ENCODE measurements at places on chromosomes 12 and 14.

- DNase-seq, result no peak
Measured at GRCh38 chr12:51669996-51670395, 79.0 kb downstream of the SCN8A start.

- DNase-seq, result no peak
Measured at GRCh38 chr12:109346920-109347319, 780 bp upstream of the MYO1H start.

GRCh38 chr14:20469890-20470602 lies 840 bp downstream of the PNP start:
- DNase-seq, result peak; percentile 14

DNA sequence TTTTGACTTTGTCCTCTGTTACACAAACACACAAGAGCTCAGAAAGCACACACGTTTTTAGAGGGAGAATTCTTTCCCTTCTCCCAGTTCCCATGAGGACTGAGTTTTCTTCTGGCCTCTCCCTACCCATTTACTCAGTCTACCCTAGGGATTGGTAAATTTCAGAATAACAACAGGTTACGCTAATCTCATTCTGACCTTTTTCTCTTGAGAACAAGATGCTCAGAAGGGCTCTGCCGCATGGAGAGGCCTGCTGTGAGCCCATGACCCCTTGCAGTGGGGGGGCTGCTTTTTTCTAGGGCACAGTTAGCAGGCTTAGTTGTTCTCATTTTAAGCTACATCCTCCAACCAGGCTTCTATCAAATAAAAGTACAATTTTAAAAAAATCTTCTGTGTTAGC lies 69.5 kb downstream of the GPR135 start:
- DNase-seq, result no peak

GRCh38 chr12:78891646-78892353 lies 27.2 kb downstream of the SYT1 start:
- DNase-seq, result no peak

DNA sequence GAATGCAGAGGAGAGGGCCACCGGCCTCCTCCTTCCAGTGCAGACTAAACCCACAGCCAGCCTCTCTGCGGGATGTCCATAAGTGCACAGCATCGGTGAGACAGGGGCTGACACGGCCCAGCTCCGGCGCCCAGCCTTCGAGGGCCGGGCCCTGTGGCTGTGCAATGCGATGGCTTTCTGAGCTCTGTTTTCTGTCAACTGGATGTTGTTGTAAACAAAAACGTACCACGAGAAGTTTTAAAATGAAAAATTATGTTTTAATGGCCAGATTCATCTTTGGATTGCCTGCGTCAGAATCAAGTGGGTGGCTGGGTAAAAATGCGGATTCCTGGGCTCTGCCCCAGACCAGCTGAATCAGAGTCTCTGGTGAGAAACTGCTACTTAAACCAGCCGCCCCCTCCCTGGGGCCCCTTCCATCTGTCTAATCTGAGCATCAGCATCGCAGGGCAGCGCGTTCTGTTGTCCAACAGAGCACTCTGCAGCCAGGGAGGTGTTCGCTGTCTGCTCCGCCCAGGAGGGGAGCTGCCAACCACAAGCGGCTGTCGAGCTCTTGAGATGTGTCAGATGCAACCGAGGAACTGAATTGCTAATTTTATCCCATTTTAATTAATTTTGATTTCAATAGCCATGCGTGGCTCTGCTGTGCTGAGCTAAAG lies 133.4 kb downstream of the RFLNA start:
- DNase-seq, result no peak

- no peak for DNase-seq
Measured at GRCh38 chr14:79040790-79041189, 870.6 kb downstream of the NRXN3 start.

DNA sequence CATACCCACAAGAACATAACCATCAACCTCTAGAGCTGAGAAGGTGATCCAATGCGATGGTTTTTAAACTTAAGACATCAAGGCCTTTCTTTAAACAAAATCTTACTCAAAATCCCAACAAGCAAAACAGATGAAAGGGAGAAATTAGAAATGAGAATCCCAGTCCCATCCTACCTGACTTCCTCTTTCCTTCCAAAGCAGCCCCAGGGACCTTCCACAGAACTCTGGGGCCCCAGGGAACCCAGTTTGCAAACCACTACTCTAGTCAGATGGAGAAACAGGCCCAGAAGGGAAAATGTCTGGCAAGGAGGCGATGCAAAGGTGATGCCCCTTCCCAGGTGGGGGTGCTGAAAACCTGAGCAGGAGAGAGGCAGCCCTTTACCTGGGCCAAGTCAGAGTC lies 29.0 kb upstream of the CMKLR1 start:
- no peak for DNase-seq

DNA sequence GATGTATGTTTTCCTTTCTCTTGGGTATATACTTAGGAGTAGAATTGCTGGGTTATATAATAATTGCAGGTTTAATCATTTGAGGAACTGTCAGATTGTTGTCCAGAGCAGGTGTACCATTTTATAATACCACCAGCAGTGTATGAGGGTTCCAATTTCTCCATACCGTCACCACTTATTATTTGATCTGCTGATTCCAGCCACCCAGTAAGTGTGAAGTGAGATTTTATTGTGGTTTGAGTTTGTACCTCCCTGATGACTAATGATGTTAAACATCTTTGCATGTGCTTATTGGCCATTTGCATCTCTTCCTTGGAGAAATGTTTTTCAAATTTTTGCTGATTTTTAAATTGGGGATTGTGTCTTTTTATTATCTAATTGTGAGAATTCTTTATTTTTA lies 15.1 kb downstream of the NCKAP5L start:
- DNase-seq, result no peak

DNA sequence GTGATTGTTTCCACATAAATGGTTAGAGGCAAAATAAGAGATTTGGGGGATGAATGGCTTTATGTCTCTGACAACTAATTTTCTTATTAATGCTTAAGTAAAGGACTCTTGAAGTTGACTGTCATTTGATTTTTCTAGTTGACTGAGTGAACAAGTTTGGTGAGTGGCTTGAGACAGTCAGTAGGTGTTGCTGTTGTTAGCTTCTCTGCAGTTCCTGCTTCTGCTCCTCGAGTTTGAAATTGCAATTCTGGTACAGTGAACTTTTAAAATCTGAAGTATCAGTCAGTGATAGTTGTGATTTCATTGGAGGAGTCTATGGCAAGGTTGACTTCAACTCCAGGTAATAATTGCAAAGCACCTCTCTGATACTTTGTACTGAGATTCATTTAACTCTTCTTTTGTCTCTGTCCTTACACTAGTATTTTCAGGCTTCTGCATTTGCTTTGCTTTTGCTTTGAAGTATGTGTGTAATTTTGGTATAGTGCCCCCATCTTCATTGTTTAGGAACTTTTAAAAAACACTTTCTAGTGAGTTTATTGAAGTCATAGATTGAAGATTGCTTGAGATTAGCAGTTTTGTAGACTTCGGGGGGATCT lies 415.5 kb downstream of the PCNX1 start:
- DNase-seq, result peak; percentile 85

DNA sequence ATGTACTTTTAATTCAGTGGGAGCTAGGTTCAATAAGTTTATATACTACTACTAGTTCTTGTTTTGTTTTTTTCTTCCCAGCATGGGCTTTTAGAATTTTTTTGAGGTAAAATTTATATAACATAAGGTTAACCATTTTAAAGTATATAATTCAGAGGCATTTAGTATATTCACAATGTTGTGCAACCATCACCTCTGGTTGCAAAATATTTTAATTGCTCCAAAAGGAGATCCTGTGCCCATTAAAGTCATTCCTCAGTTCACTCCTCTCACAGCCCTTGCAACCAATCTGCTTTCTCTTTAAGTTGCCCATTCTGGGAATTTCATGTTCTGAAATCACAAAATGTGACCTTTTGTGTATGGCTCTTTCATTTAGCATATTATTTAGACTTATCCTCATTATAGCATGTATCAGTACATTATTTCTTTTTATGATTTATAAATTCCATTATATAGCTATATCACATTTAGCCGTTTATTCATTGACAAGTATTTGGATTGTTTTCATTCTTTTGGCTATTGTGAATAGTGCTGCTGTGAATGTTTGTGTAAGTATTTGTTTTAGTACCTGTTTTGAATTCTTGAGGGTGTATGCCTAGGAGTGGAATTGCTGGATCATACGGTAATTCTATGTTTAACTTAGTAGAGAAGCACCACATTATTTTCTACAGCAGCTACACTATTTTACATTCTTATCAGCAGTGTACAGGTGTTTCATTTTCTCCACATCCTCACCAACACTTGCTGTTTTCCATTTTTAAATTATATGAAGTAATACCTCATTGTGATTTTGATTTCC lies 59.1 kb downstream of the ARHGAP5 start:
- DNase-seq, result no peak

GRCh38 chr14:31677630-31678029 lies 116.4 kb downstream of the NUBPL start:
- DNase-seq, result no peak

DNA sequence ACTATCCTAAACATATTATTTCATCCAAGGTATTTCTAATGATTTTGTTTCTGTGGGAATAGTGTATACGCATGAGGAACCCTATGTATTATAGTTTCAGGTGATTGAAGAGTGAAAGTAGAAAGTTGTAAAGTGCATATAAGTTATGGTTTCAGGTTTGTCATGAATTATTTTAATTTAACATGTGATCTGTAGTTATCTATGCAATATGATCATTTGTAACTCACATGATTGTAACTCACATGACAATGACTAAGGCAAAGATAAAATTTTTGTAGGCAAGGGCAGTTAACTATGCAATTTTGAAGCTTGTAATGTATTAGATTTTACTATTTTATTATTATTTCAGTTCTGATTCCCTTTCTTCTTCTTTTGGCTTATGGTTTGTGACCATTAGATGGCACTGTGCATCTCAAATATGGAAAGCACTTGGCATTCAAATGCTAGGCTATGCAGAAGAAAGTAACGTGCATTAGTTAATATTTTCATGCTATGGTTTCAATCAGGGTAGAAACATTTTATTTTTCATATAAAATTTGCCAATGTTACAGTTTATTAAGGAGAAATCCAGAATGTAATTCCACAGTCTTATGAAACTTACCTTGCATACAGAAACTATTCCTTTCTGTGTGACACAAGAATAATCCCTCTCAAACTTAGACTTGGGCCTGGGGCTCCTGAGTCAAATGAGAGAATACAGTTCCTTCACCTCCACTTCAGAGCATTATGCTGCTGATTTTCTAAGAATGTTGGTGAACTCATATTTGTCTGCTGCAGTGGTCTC lies 15.8 kb upstream of the TMEM30B start:
- no peak for DNase-seq

DNA sequence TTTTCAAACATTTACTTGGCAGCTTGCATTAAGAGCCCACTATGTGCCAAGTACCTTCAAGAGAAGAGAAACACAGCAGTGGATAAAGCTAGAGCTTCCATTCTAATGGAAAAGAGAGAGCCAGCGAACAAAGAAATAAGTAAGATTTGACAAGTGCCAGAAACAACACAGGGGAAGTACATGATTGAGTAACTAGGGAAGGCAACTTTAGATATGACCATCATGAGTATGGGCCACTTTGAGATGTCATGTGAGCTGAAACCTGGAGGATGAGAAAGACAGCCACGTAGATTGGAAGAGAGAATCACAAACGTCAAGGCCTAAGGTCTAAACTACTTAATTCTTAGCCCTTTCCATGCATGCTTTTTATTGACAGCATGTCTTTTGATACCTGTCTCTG lies 121.4 kb downstream of the ITPR2 start:
- no peak for DNase-seq

DNA sequence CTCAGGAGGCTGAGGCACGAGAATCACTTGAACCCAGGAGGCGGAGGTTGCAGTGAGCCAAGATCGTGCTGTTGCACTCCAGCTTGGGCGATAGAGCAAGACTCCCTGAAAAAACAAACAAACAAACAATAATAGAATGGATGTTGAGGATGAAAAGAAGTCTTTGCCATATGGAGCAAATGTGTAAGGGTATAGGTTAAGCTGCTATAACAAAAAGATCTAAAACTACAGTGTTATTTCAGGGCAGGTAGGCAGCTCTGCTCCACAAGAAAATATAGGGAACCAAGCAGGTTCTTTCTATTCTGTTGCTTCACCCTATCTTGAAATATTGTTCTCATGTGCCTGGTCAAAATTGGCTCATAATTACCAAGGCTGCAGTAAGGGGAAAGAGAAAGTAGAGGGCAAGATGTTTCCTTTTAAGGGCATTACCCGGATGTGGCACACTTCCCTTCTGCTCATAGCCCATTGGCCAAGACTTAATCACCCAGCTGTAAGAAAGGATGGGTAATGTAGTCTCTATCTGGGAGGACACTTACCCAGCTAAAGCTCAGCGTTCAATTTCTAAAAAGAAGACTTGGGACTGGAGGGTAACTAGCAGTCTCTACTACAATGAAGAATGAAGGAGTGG lies 23.5 kb downstream of the SDSL start:
- no peak for DNase-seq

- peak; percentile 91 for DNase-seq
Measured at GRCh38 chr12:8493084-8493483, 20.2 kb upstream of the CLEC4D start.

- DNase-seq, result peak; percentile 17
Measured at GRCh38 chr12:1812650-1813302, 7.6 kb upstream of the LRTM2 start.

DNA sequence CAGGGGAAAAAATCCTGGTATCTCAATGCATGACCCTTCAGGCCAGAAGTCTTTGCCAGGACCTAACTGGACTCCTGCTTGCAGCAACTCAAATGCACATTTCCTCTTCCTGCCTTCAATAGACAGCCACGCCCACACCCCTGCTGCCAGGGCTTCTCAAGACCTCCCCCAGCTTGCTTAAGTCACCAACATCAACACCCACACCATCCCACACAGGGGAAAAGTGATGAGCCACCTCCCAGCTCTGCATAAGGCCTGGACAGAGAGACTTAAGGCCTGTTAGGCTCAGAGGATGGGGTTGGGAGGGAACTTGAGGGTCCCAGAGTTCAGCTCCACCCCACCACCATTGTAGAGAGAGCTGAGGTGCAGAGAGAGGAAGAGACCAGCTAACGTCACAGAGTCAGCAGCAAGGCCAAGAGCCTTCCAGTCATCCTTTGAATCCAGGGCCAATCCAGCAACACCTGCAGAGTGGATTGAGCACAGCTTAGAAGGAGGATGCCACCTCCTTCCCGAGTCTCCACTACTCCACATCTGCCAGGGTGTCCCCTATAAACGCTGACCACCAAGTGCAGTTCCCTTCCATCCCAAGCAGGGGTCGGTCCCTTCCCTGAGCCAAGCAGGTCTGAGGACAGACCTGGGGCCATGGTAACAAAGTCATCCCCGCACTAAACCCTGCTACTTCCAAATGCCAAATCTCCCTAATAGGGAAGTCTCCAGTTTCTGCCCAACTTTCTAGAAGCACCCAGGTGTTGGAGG lies 50.0 kb downstream of the KDM2B start:
- DNase-seq, result peak; percentile 37

- peak; percentile 24 for DNase-seq
Measured at GRCh38 chr14:91116913-91117588, 3.2 kb downstream of the DGLUCY start.

Measured in T-helper 2 cell (primary cell).